Fibroblast of skin of left biceps (primary cell): ENCODE measurements at places on chromosomes 16 and 17.
A peak's percentile ranks its signal among the peaks of the same experiment; 100 is the strongest.

DNA sequence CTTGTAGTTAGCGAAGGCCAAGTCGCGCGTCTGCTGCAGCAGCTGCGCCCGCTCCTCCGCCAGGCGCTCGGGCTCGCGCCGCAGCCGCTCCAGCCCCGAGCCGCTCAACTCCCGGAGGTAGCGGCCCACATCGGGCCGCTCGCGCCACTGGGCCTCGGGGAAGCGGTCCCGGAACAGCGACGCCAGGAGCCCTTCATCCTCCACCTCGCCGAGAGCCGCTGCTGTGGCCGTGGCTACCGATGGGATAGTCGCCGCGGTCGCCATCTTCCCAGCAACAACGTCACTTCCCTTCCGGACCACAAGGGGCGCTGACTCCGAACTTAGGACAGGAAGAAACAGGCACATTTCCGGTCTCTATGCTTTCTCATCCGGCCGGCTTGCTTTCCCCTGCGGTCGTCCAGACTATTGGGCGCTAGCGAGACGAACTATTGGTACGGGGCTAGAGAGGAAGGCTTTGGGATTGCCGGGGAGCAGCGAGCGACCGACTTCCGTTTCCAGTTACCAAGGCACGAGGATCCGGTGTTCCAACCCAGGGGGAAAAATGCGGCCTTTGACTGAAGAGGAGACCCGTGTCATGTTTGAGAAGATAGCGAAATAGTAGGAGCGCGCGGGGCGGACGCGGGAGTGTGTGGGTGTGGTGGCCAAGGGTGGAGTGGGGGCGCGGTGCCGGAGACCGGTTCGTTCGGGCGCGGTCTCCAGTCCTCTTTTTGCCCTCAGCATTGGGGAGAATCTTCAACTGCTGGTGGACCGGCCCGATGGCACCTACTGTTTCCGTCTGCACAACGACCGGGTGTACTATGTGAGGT lies at the start of the genes COG8 and NIP7:
COG8 (minus strand) TSS at position 276 of the 806 bp plus-strand sequence; CDS start at position 264, 12 bp downstream.
NIP7 (plus strand) TSS at position 484 of the 806 bp plus-strand sequence; CDS start at position 542, 58 bp downstream.
- DNase-seq, result peak; percentile 96

- no peak for DNase-seq
Observed at GRCh38 chr16:77289331-77289809, 90.2 kb downstream of the SYCE1L start.

- no peak for DNase-seq
Observed at GRCh38 chr16:67653128-67653788, 6.8 kb downstream of the ACD start.

GRCh38 chr16:12646490-12647274 lies 157.0 kb downstream of the CPPED1 start:
- DNase-seq, result no peak

GRCh38 chr17:17745476-17746455 lies 64.5 kb downstream of the RAI1 start:
- DNase-seq, result no peak

DNA sequence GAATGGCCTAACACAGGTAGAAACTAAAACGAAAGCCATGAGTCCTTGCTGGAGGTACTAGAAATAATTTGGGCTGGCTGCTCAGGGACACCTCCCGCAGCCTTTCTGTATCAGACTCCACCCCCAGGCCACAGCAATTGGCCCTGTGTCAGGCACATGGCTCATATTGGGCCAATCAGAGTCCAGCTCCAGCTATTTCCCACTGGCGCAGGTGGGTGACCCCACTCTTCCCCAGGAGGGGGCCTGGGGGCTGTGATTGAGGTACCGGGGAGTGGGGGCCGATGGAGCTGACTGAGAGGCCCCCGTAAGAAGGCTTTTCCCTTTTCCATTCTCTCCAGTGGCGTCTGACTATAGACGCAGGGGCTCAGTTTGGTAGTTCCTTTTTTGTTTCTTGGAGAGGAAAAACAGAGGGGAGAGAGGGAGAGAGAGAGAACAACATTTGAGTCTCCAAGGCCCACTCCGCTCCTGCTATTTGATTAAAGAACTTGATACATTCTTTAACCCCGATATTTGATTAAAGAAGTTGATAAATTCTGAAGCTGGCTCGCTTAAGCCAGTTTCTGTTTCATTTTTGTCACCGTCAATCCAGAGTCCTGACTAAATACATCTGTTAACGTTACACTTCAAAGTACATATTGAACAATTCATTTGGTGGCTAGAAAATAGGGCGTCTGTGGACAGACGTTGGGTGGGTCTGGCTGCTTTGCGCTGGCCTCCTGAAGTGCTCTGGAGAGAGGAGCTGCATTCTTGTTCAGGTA lies 26.3 kb downstream of the FOXL1 start:
- no peak for DNase-seq

GRCh38 chr16:9151597-9151996 lies 60.2 kb downstream of the HAPSTR1 start:
- DNase-seq, result no peak

- DNase-seq, result no peak
Observed at GRCh38 chr16:48384520-48385252, 527 bp downstream of the SIAH1 start.

DNA sequence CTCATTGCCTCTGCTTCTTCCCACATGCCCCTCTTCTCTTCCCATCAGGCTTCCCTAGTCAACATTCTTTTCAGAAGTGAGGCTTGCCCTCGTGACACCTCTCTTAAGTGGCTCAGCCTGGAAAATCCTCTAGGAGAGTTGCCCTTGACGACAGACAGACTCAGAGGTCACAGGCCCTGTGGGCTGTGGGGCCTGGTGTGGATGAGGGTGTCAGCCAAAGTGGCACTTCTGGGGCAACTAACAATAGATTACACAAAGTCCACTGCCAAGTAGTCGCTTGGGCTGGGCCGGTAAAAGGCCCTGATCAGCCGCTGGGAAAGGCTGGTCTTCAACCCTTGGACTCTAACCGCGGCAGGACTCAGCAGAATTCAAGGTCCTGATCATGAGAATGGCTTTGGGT lies 33.7 kb upstream of the METTL16 start:
- DNase-seq, result no peak
